ENCODE measurements at places on chromosomes 16 and 17. TPM values are rescaled to one million over a fixed set of nuclear protein-coding genes. Genes with fewer than 3 reads are reported as not detected.

The MT2A gene
- not detected for total RNA-seq

The ACBD4 gene
- 16.3 TPM for total RNA-seq

The CLEC19A gene
- not detected for total RNA-seq

The KRTAP4-9 gene
- not detected for total RNA-seq

The CRISPLD2 gene
- total RNA-seq: 2.7 TPM

The CARD14 gene
- total RNA-seq: 2.9 TPM

The CD300LG gene
- total RNA-seq: not detected

The KRT33A gene
- not detected for total RNA-seq

The ANKRD40CL gene
- total RNA-seq: not detected
